ENCODE measurements at places on chromosomes 1 and 21.

GRCh38 chr1:59261537-59261936 is 35.4 kb upstream of the FGGY start:
- DNase-seq = no peak

GRCh38 chr1:62438163-62438562 is 1.3 kb downstream of the USP1 start:
- no peak for DNase-seq

DNA sequence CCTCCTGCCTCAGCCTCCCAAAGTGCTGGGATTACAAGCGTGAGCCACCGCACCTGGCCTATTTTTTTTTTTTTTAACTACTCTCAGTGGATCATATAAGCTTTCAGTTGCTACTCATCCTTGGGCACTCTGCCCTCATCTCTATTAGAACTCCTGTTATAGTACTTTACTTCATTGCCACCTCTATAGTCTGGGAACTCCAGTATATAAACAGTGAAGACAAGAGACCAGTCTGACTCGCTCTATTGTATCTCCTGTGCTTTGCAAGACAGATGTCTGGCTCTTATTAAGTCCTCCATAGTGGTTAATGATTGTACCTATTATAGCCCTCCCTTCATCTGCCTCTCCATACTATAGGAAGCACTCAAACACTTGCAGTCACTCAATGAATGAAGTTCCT is 15.1 kb downstream of the KHDRBS1 start:
- DNase-seq = no peak

GRCh38 chr1:61132645-61133334 is 50.4 kb downstream of the NFIA start:
- DNase-seq = no peak

GRCh38 chr1:198167436-198167934 is 10.7 kb downstream of the NEK7 start:
- DNase-seq = no peak

GRCh38 chr1:22080191-22080590 is 27.7 kb downstream of the CDC42 start:
- no peak for DNase-seq

DNA sequence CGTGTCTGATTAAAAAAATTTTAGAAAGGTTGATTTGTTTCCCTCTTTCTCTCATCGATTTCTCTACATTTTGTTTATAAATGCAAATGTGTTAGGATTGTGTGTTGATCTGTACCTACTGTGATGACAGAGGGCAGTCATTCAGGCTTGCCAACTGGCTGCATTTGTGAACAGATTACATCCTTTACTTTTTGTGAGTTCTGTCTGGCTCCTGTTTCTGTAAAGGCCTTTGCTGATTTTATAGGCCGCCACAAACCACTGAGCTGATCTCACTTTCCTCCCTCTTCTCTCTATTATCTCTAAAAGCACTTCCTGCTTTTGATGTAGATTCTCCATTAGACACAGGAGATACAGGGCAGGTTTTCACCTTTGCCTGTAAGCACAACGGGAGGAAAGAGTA is 106.8 kb downstream of the ESRRG start:
- no peak for DNase-seq
